ENCODE measurements at places on chromosomes 7 and 10.
A peak's percentile ranks its signal among the peaks of the same experiment; 100 is the strongest.

DNA sequence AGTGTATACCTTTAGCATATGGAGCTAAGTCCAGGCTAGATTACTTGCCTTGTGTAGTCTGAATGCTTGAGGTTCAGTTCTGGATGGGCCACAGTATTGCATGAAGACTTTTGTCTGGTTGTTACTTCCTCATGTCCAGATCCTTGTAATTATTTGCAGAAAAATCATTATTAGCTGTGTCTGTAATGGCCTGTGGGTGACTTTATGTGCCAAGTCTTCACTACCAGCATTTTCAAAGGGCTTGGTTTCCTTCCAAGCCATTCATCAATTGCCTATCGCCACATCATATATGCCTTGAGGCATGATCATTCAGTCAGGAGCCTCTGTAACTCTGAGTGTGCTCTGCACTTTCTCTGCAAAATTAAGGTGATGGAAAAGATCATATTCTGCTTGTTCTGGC is 13.8 kb upstream of the HDAC9 start:
- DNase-seq: no peak

GRCh38 chr7:44445986-44446671 is 44.3 kb downstream of the NUDCD3 start:
- DNase-seq: no peak

DNA sequence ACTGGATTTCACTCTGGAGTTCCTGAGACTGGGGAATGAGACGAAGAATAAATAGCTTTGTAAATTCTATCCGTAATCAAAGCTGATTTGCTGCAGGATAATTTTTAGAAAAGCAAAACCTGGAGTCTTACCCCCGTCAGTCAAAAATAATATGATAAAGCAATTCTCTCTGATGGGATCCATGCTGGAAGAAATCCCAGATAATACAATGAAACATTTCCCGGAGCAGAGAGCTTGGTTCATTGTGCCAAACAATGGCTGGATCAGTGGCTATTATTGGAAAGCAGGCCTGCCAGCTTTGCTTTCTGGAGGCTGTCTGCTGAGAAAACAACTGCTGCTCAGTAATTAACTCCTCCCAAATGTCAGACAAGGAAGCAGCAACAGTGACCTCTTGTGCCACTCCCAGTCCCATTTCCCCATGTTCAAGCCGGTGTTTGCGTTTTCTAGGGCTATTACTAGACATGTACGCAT is 609.4 kb upstream of the PCDH15 start:
- peak; percentile 5 for DNase-seq

- DNase-seq: no peak
Measured at GRCh38 chr7:119935418-119936025, 337.5 kb upstream of the KCND2 start.

DNA sequence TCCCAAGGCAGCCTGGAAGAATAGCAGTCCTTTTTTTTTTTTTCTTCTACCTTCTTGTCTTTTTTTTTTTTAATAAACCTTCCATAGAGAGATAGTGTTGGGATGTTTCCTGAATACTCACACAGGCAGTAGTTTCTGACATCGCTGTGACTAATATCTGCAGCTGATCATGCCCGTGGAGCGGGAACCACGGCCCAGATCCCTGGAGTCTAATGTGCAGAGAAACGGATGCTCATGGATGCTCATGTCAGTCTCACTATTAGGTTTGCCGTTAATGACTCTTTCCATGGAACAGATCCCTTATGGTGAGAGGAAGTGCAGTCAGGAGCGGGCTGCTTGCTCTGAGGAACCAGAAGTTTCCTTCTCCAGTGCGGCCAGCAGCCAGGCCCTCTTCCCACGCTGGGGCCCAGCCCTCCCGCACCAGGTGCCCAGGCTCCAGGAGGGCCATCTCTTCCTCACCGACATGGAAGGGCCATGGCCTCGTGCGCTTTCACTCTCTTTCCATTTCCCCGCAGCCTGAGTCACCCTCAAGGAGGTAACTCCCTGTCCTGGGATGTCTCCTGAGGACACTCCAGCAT is 132.5 kb downstream of the WDR37 start:
- DNase-seq: no peak

DNA sequence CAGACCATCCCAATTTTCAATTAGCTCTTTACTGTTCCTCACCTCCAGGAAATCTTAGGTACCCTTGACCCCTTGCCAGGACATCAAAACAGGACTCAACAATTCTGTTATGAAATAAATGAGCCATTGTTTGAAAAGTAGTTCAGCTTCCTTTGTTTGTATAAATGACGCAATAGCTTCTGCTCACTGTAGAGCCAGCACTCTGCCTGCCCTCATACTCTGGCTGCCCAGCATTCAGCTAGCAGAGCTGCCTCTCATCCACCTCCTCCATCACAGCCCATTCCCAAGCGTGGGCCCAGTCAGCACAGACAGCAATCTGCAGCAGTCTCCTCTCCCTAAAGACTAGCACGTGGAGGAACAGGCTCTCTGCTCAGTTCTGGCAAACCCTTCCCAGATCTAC is 478.6 kb downstream of the GRID1 start:
- DNase-seq: no peak

- DNase-seq: no peak
Measured at GRCh38 chr10:104045151-104046089, 40.3 kb downstream of the COL17A1 start.

DNA sequence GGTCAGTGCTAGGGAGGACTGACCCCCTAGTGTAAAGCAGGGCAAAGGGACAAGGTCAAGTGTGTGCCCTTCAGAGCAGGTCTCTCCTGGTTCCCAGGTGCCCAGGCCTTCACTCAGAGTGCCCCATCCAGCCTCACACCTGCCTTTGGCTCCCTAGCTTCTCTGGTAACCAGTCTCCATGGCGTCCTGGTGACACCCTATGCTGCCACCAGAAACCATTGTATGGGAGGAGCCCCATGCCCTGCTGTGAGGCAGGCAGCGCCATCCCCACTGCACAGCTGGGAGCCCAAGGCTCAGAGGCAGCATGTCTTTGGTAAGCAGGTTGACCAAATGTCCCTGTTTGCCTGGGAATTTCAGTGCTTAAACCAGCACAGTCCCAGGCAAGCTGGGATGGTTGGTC is 33.1 kb upstream of the HMX3 start:
- no peak for DNase-seq

GRCh38 chr7:80284855-80285254 is 150.2 kb downstream of the GNAI1 start:
- no peak for DNase-seq

- DNase-seq: no peak
Measured at GRCh38 chr7:99428972-99429566, 9.5 kb downstream of the PTCD1 start.

DNA sequence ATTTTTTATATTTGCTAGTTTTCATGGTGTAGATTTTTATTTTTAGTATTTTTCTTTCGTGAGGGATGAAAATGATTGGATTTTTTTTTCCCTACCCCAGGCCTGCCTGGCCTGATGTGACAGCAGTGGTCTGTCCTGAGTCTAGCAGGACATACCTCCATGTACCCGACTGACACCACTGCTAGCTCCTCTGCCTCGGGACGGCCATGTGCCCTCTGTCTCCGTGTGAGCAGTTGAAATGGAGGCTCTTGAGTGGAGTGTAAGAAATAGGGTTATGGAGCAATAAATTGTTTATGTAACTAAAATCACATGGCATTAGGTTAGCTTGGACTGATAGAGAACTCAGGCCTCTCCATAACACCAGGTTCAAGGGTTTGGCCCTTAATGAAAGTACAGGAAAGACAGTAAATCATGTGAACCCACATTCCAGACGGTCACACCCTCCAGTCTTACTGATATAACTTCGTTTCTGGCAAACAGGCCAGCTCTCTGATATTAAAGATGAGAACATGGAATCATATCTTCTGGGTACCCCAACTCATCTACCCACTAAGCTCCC is 734.1 kb downstream of the KCNMA1 start:
- DNase-seq: no peak

GRCh38 chr10:62170732-62171131 is 97.9 kb downstream of the RTKN2 start:
- no peak for DNase-seq

GRCh38 chr10:114519756-114520293 is 115.5 kb upstream of the AFAP1L2 start:
- no peak for DNase-seq
